ENCODE measurements at places on chromosomes 5 and 9. TPM values are rescaled to one million over a fixed set of nuclear protein-coding genes. Genes with fewer than 3 reads are reported as not detected.

DNA sequence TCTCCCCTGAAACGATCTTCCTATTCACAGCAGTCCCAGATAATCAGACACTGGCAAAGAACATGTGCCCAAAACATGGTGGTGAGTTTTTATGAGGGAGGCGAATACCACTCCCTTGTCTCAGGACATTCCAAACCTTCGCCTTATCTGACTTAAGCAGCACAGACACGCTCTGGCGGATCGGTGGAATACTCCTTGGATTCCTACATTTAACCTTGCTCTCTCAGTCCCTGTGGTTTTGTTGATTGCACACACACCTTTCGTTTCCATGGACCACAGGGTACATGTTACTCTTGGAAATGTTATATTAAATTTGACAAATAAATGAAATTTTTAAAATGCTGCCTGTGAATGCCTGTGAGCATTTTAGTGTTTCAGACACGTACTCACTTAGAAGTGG is 87.8 kb upstream of the CPEB4 start:
- no peaks in the 10 kb centered on the region for H3K4me1 ChIP-seq
- H3K36me3 ChIP-seq: no peaks in the 10 kb centered on the region
- H3K27ac ChIP-seq: no peak overlapping the region
- no peak overlapping the region for H3K4me3 ChIP-seq

- H3K36me3 ChIP-seq: no peaks in the 10 kb centered on the region
- no peak overlapping the region for H3K4me3 ChIP-seq
- no peaks in the 10 kb centered on the region for H3K27me3 ChIP-seq
- no peak overlapping the region for H3K27ac ChIP-seq
- H3K4me1 ChIP-seq: no peaks in the 10 kb centered on the region
Measured at GRCh38 chr5:84696651-84697050, 312.0 kb upstream of the EDIL3 start.

DNA sequence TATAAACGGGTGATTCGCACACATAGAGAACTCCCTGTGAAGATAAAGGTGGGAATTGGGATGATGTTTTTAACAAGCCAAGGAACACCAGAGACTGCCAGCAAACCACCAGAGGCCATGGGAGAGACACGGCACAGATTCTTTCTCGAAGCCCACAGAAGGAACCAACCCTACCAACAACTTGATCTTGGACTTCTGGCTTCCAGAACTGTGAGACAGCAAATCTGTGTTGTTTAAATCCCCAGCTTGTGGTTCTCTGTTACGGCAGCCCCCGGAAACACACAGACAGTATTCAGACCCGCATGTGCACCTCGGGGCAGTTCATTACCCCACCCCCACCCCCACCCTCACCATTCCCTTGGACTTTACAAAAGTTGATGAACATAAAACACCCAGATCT is 12.8 kb downstream of the AMBP start:
- DNase-seq: no peak
- H3K36me3 ChIP-seq: no peaks in the 10 kb centered on the region
- peaks cover 13% of the 10 kb centered on the region for H3K27me3 ChIP-seq
- no peak overlapping the region for H3K27ac ChIP-seq

Gene UBLCP1
- total RNA-seq: 32.2 TPM
